ENCODE measurements at places on chromosomes 1 and 21.

DNA sequence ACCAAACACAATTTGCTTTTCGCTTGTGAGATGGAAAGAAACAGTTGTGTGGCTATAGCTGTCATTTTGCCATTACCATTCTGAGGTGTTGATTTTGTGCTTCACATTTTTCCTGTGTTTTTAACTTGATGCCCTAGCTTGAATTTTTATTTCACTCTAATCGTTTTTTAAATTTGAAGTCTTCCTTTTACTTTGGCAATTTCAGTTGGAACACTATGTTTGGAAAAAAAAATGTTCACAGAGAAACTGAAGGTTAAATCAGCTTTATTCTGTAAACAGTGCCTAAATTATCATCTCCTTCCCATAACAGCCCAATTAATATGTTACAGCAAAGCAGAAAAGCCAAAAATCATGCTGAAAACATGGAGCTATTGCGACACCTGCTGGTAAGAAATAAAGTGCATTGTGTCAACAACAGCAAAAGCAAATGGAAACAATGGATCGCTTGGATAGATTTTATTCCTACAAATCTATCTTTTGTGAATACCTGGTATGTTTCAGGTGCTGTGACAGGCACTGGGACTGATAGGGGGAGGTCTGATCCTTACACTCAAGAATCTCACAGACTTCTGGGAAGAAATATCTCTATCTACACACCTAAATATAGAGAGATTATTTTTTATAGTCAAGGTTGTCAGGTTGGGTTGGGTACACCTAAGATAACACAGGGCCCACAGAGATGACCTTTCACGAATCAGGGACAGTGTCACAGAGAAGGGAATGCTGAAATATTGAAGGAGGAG is 16.2 kb upstream of the ERICH3 start:
- DNase-seq = no peak

- no peak for DNase-seq
These were observed 405.4 kb downstream of the PTPRC start for GRCh38 chr1:199044191-199044590.

DNA sequence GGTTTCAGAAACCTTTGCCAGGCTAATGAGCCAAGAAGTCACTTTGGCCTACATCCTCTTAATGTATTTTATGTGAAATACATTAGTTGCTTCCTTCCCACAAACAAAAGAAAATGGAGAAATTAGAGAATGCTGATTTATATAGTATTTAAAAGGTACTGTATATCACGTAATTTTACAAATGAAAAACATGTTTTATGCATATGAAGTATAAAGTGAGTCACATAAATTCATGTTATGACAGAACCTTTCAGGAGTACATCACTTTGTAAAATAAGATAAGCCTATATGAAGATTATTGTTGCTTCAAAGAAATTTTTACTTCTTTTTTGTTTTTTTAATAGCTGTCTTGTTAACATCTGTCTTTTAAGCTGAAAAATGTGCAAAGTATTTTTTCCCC is 4.6 kb downstream of the DR1 start:
- no peak for DNase-seq

- DNase-seq = no peak
These were observed 3.3 kb downstream of the UAP1 start for GRCh38 chr1:162564762-162565218.

GRCh38 chr1:174995916-174996315 is 3.8 kb upstream of the CACYBP start:
- DNase-seq = no peak

GRCh38 chr1:168180148-168180524 is 1.4 kb downstream of the TIPRL start:
- DNase-seq = no peak

DNA sequence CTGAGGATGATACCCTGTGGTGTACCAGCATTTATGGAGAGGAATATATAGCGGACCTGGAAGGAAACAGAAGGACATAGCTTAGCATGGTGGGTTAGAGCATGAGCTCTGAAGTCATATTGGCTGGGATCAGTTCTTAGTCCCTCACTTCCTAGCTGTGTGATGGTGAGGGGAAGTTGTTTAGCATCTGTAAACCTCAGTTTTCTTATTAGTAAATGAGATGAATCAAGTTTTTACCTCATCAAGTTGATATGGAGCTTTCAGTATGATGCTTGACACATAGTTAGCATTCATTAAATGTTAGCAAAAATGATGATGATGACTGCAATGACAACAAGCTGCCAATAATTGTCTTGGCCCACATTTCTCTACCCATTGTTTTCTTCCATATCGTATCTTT is 84.8 kb downstream of the NEK7 start:
- DNase-seq = no peak

DNA sequence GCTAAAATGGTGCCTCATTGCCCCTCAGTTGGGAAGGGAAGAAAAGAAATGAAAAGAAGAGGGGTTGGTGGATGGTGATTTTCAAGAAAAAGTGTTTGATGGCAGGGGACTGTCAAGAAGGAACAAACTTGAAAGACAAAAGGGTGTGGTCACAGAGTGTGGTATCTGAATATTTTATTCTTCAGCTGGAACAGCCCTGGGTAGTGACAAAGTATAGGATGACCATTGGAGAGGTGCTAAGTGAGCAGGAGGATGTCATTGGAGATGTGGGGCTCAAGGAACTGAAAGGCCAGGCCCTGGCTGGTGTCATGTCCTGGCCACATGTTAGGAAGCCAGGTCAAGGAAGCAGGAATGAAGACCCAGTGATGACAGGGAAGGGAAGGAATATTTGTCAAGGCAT is 71.0 kb upstream of the CD55 start:
- DNase-seq = no peak

- peak; percentile 93 for DNase-seq
These were observed 797 bp upstream of the USP1 start for GRCh38 chr1:62436039-62436465.

All from stimulated activated CD4-positive, alpha-beta T cell treated with anti-CD3 and anti-CD28 coated beads, Interleukin-1b, Interleukin-23, amount 100 ng/mL, for 1 hour (primary cell).